ENCODE measurements at places on chromosomes 1 and 21.
A peak's percentile ranks its signal among the peaks of the same experiment; 100 is the strongest.

DNA sequence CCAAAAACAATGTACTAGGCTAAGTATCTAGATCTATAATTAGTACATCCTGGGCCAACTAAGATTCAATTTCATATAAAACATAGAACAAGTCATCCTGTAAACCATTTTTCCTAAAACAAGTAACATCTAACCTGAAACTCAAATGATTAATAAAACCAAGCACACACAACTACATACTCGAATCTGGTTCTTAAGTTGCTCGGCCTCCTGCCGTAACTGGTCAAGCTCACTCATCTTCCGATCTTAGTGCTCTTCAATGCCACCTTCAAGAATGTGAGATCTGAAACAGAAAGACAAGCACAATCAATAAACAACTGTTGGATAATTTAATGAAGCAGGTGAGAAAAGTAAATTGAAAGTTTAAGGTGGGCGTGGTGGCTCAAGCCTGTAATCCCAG is 46.9 kb upstream of the NADK start:
- no peak for DNase-seq

- no peak for DNase-seq
Measured at GRCh38 chr1:221912230-221912629, 170.3 kb upstream of the DUSP10 start.

DNA sequence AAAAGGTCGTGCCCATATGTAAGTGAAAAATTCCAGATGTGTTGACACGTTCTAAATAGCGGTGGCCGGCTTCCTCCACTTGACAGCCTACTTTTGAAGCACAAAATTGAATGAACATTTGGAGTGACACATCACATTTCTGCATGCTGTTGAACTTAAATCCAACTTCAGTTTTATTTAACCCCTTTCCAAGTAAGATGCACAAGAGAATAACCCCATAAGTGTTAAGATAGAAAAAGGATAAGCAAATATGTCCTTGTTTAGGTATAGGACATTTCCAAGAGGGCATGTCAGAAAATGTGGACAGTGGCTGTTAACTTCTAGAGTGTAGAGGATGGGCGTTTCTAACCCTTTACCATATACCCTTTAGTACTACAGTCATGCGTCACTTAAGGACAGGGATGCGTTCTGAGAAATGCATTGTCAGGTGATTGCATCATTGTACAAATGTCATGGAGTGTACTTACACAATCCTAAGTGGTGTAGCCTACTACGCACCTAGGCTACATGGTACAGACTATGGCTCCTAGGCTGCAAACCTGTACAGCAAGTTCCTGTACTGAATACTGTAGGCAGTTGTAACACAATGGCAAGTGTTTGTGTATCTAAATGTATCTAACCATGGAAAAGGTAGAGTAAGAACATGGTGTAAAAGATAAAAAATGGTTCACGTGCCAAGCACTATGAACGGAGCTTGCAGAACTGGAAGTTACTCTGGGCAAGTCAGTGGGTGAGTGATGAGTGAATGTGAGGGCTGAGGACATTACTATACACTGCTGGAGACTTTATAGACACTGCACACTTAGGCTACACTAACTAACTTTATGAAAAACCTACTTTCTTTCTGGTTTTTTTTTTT is 9.3 kb upstream of the FAM89A start:
- DNase-seq: no peak

DNA sequence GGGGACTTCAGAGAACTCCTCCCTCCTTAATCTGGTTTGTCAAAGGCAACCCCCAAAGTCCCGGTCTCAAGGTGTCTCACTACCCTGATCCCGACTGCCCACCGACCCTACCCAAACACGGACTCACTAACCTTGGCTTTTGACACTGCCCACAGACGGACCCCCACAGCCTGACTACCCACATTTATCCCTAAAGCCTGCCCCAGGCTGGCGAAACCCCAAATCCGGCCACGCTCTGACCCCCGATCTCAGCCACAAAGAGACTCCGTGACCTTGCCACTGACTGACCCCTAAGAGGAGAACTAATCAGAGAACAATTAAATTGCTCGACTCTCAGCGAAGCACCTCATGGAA is 5.2 kb downstream of the ID3 start:
- DNase-seq: no peak

GRCh38 chr1:197062692-197063091 is 4.4 kb downstream of the F13B start:
- no peak for DNase-seq

DNA sequence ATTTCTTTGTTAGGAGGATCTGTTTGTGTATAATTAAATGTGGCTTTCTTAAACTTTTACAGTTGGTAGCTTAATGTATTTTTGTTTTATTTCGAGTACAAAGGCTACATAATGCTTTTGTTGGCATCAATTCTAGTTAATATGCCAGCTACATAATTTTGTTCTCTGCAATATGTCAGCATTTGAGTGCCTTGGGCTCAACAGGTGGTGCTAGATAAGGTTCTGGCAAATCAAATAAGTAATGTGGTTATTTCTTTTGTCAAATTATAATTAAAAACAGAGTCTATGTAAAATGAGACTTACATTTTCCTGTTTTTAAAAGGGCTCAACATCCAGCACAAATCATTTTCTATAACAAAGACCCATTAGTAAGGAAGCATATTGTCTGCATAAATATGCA is 410.6 kb upstream of the NR5A2 start:
- DNase-seq: no peak

GRCh38 chr21:44088401-44088780 is 18.8 kb upstream of the PWP2 start:
- DNase-seq: no peak

- no peak for DNase-seq
Measured at GRCh38 chr1:176896216-176896615, 268.3 kb downstream of the ASTN1 start.

DNA sequence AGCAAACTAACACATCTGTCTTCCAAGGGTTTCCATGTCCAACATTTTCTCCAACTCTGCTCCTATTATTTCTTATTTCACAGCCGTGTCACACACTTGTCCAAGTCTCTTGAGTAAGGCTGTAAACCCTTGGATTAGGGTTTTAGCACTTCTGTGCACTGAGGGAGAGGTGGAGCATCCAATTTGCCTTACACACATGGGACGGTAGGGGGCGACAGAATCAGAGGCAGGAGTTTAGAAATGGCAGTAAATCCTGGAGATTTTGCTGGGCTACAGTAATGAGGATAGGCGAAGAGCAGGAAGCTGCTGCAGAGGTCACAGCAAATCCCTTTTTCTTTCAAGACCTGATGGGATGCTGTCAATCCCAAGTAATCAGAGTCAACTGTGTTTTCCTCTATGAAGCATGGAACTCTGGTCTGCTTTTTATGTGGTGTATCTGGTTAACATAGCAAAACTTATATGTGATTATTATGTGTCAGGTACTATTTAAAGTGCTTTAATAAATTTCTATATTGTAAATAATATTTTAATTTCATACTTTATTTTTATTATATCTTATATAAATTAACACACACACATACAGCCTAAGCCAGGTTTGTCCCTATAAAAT is 15.4 kb upstream of the LCE5A start:
- DNase-seq: peak; percentile 59

DNA sequence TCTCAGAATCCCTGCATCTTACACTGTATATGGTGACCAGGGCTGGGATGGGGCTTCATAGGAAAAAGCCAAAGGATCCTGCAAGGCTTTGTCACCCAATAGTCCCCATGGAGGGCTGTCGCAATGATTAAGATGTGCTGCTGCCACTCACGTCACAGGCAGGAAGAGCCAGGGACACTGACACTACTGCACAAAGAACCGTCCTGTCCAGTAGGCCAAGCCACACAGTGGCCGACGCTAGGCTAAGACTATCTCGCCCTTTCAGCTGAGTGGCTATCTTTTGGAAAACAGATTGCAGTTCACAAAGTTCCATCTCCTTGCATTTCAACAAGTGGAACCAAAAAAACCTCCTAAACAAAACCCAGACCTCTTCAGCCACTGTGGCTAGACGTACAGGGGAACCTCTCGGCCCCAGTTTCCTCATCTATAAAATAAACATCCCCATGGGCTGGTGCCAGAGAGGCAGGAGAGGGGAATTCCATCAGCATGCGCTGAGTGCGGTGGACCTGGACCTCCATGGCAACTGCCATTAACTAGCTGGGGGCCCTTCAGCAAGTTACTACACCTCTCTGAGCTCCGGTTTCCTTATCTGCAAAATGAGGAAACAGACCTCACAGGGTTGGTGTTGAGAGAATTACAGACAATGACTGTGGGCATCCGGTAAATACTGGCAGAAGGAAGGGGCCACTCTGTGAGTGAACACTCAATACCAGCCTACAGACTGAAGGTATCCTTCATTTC is 8.7 kb downstream of the CAPZB start:
- DNase-seq: peak; percentile 52

All from activated T-cell treated with anti-CD3 and anti-CD28 coated beads, Interleukin-2, amount 50 U/mL, for 48 hours (primary cell).